ENCODE measurements at places on chromosomes 3 and 15.

DNA sequence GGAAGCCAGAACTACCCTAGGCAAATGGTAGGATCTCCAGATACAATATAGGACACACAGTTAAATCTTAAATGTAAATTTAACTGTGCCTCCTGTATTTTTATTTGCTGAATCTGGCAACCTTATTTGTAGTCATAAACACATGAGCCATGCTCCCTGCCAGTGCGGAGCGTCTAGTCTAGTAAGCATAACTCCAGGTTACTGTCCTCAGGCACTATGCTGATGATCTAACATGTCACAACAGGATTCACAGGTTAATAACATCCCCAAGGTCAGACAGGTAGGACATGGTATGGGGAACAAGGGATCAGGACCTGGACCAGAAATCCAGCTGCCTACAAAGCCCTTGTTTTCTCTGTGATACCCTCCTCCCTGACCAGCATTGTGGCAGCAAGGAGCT lies 305.1 kb downstream of the CACNA2D3 start:
- no peak for DNase-seq

DNA sequence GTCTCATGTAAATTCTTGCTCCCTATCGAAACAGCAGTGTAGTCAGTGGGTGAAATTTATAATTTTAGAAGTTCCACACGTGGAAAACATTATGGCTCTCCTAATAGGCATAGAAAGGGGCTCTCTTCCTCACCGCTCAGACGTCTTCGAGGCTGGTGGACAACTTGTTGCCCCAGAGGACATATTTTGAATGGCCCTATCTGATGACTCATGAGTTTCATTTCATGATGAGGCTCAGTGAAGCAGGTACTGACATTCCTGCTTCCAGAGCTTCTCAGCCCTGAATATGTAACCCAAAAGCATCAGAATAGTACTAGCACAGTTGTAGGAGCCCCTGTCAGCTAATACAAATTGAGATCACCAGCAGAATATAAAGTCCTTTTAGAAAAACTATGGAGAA lies 117.9 kb downstream of the HERC1 start:
- peak; percentile 36 for DNase-seq

DNA sequence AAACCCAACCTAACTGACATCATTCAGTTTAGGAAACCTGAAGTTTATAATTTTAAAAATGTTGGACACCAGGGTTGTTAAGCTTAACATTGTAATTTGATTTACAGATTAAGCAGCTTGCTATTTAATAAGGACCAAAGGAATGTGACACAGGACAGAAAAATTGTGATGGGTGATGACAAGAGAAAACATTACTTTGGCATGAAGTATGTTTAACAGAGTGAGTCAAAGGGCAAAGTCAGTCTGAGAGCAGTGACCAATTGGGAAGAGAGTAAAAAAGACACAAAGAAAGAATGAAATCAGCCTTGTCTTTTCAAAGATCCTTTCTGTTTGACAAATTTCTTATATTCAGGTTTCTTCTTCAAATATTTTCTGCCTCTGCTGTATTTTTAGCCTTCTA lies 1301.6 kb downstream of the SI start:
- no peak for DNase-seq

DNA sequence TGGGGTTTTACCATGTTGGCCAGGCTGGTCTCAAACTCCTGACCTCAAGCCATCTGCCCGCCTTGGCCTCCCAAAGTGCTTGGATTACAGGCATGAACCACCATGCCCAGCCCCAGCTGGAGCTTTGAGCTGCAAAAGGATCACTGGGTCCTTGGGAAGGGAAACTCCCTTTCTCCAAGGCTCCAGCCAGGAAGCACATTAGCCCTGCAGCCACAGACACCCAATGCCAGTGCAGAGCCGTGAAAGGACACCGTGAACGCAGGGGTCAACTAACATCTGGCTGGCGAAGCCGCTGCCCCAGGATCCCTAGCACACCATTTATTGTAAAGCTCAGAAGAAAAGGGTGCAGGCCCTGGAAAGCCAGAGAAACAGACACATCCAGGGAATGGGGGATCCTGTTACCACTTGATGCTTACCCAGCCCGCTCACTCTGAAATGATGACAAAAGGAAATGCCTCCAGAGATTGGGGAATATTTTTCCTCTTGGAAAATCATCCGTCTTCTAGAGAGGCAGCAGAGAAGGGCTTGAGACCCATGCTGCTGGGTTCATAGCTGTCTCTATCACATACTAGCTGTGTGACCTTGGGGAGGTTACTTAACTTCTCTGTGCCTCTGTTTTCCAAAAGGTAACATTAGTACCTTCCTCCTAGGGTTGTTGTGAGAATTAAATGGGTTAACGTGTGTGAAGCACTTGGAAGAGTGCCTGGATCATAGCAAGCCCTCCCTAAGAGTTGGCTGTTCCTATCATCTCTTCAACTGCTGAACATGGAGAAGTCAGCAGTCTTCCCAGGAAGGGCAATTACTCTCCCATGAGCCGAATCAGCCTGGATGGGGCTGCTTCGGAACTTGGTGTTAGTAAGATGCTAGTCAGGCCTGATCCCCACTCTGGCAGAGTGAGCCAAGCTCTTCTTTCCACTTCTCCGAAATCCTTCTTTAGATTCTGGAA lies 40.8 kb downstream of the LMCD1 start:
- no peak for DNase-seq

DNA sequence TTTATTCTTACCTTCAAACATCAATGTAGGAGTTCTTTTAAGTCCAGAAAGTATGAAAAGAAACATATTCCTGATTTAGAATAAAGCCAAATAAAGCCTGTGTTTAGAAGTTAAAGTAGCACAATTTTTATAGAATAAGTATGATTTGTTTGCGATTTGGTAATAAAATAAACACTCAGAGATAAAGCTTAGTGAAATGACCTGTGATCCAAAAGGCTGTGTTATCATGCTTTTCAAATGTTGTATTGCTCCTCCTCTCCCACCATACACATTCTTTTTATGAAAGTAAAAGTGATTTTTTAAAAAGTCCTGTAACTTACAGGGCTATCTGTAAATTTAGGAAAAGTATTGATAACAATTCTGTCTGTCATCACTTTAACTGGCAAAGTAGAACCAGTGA lies 138.6 kb upstream of the CGNL1 start:
- no peak for DNase-seq

- no peak for DNase-seq
Measured at GRCh38 chr15:57692709-57693108, 13.8 kb upstream of the POLR2M start.

DNA sequence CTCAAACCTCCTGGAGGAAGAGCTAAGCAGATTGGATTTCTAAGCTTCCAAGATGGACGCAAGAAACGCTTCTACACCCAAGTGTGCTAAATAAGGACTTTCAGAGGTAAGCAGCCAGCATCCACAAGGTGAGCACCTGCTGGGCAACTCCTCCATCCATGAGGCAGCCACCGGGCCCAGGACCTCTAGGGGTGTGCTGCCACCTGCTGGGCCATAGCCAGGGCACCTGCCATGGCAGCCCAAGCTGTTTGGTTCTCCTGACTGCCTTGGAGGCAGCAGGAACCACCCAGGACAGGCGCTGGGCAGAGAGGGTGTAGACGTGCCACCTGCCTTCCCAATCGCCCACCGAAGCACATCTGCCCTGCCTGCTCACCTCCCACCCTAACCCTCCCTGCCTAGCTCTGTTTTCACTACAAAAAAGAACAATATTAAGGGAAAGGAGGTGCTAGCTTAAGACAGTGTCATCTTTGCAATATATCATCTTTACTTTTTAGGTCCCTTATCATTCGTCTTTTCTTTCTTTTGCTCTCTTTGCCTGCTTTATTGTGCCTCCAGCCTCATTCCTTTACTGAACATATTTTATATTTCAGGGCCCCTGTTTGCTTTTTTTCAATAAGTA lies 12.9 kb downstream of the C15orf62 start:
- peak; percentile 74 for DNase-seq

GRCh38 chr3:58321791-58322190 lies 10.9 kb upstream of the PXK start:
- DNase-seq = no peak

GRCh38 chr3:51817375-51817774 lies 38.3 kb upstream of the IQCF6 start:
- DNase-seq = no peak

DNA sequence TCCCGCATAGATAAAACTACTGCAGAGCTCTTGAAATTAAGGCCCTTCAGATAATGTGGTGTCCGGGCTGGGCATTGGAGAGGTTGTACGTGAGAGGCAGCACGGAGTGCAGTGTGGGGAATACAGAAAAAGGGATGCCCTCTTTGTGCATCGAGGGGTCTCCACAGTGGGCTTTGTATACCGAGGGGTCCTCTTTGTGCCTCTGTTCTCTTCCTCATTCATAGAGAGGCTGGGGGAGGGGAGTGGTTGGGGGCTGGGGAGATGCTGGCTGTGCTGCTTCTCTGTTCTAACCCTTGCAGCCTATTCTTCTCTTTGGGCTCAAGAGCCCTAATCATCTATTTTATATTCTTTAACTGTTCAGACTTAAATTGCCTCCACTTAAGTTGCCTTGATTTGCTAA lies 74.3 kb upstream of the NDN start:
- no peak for DNase-seq

- no peak for DNase-seq
Measured at GRCh38 chr15:92715758-92716157, 60.2 kb upstream of the FAM174B start.

- DNase-seq = peak; percentile 30
Measured at GRCh38 chr15:74320352-74321247, 46.8 kb downstream of the CYP11A1 start.

GRCh38 chr3:51024121-51024520 lies 349.4 kb downstream of the DOCK3 start:
- DNase-seq = no peak

- DNase-seq = no peak
Measured at GRCh38 chr15:100997442-100997841, 78.3 kb downstream of the LRRK1 start.

DNA sequence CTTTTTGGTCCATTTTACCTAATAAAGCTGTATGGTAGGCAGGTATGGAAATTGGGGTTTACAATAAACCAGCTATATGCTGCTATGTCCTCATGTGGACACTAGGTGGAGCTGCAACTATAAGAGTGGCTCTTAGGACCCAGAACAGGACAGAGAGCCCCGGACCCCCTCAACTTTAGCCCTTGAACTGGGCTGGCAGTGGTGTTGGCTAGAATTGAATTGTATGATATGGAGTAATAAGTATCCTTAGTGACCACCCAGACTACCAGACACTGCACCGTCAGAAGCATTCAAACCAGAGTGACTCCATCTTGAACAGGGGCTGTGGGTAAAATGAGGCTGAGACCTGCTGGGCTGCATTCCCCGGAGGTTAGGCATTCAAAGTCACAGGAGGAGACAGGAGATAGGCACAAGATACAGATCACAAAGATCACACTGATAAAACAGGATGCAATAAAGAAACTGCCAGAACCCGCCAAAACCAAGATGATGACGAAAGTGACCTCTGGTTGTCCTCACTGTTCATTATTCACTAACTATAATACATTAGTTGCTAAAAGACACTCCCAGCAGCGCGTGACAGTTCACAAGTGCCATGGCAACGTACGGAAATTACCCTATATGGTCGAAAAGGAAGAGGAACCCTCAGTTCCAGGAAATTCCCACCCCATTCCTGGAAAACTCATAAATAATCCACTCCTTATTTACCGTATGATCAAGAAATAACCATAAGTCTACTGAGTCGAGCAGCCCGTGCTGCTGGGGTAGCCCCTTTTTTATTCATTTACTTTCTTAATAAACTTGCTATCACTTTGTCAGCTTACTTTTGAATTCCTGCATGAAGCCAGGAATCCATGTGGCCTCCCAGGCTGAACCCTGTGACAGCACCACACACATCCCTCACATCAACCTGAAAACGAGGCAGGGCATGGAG lies 68.7 kb upstream of the BLM start:
- peak; percentile 74 for DNase-seq

DNA sequence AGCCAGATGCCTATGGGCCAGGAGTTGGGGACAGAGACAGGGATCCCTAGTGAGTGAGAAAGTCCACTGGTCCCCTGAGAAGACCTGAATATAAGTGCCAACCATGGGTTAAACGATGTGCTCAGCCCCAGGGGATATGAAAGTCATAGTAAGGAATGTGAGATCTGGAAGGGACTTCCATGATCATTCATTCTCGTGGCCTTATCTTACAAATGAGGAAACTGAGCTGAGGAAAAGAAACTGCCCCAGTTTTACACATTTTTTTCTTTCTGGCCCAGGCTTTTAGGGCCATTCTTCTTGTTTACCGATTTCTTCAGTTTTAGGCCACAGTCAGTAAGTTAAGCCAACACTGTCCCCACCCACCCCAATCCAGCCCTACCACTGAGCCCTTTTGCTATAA lies 11.1 kb downstream of the CD80 start:
- no peak for DNase-seq

GRCh38 chr3:39166134-39166710 lies 12.8 kb upstream of the CSRNP1 start:
- no peak for DNase-seq

- DNase-seq = no peak
Measured at GRCh38 chr15:51279391-51279790, 59.0 kb downstream of the CYP19A1 start.

DNA sequence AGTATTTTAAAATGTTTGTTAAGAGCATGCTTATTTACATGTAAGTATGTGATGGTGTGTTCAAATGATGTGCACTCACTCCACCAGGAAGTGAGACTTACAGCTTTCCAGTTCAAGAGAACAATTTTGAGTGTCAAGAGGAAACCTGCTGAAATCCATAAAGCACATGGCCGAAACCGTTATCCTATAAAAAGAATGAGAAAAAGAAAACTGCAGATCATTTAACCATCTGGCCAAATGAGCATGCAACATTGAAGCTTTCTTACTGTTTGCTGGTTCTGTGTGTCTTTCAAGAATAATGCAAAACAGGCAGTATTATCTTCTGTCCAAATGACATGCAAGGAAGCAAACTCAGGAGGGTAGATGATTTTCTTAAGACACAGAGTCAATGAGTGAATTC lies 26.3 kb downstream of the GABRR3 start:
- DNase-seq = no peak

- DNase-seq = no peak
Measured at GRCh38 chr15:65411465-65412071, 11.2 kb downstream of the IGDCC4 start.
